Caudate nucleus (tissue), 63 donors: ENCODE measurements at places on chromosomes 3 and 15.

DNA sequence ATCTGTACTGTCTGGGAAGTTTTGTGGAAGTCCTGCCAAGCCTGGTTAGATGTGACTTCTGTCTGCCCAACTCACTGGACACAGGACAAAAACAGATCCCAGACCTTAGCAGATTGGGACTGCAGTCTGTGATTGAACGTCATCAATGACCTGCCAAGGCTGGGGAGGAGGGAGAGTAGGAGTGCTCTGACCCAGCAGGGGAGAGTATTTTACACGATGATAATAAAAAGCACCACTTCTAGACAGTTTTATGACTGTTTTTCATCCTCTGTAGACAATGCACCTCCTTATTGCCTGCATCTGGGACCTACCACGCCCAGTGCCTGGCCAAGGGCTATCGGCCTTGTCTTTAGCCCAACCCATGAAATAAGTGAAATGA is 102.3 kb upstream of the NR2E3 start:
- no peak for DNase-seq

DNA sequence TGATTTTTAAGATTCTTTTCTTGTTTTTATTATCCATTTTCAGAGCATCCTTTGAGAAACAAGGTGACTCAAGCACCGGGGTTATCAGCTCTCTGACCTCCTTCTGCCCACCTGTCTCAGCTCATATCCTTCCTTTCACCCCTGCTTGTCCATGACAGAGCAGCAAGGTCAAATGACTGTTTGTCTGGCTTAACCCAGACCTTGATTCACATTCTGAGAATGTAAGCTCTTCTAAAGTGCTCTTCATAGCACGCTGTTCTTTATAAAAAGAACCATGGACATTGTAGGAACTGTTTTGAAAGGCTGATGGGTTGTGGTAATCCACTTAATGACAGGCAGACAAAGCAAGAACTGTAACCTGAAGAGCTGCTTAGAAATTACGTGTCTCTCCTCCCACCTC is 122.5 kb downstream of the CHST2 start:
- DNase-seq = no peak

- DNase-seq = no peak
These were observed 101.4 kb upstream of the TLE3 start for GRCh38 chr15:70199124-70199482.

- no peak for DNase-seq
These were observed 397.5 kb upstream of the ATP10A start for GRCh38 chr15:26260517-26261133.

GRCh38 chr3:68173012-68173634 is 518.7 kb upstream of the SUCLG2 start:
- DNase-seq = no peak

- peak; percentile 30 for DNase-seq
These were observed 2.6 kb downstream of the GNAI2 start for GRCh38 chr3:50238549-50239026.

DNA sequence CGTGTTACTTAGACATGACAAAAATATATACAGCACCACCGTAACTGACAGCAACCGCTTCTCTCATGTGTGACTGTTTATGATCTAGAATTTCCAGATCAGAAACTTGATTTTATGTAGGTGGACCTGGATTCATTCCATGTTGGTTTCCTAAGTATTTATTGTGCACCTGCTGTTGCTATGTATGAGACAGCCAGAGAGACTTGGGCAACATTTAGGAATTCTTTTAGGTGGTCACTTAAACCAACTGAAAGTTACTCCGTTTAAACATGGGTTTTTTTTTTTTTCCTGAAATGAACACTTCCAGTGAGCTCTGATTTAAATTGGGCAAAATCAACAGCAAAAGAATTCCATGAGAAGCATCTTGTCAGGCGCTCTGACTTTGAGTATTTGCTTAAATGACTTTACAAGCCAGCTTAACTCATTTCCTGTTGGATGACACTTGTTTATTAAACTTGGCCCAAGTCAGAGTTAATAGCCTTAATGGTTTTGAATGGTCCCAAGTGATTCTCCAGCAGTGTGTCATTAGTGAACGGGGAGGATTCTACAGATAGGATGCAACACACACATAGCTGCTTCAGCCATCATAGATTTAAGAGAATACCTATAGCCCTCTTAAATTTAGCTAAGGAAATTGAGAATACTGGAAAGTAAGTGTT is 31.8 kb downstream of the MITF start:
- no peak for DNase-seq

GRCh38 chr3:22115581-22115980 is 364.6 kb upstream of the ZNF385D start:
- no peak for DNase-seq

DNA sequence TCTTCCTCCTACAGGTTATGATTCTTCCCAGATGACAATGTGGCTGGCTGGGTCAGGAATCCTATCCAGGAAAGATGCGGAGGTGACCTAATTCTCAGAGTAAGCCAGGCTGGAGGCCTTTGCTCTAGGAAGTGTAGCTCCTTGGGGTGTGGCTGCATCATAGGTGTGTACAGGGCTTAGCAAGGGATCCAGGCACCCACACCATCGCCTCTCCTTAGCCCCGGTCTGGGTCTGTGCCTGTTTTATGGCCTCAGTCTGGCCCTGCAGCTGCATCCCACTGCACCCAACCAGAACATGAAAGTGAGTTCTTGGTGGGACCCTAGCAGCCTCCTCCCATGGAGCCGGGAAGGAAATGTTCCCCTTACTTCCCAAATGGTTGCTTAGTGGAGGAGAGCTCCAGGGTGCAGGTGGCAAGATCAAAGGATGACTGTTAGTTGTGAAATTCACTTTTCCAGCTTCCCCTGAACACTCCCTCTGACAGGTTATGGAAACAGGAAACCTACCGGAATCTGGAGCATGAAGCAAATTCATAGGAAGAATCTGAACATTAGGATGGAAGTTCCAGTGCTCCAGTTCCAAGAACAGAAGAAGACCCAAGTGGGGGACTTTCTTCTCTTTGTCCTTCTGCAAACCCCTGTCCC is 2.7 kb upstream of the AMOTL2 start:
- DNase-seq = no peak

GRCh38 chr3:142777927-142778326 is 54.1 kb downstream of the TRPC1 start:
- no peak for DNase-seq

DNA sequence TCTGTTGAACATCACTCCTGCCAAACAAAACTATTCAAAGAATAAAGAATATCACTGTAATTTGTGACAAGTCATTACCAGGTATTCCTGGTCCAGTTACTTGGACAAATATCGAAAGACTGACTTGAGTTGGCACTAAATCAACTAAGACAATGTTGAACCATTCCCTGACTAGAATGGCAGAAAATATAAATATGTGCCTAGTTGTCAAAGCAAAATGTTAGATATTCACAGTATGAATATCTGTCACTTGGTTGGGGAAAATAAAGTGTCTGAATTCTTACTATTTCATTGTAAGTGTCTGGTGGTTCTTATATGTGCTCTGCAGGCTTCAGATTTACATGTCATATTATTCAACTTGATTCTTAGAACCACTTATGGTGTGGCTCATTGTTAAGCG is 470.2 kb downstream of the NAALADL2 start:
- DNase-seq = no peak

- DNase-seq = no peak
These were observed 7.4 kb downstream of the EPHA3 start for GRCh38 chr3:89114841-89115223.

DNA sequence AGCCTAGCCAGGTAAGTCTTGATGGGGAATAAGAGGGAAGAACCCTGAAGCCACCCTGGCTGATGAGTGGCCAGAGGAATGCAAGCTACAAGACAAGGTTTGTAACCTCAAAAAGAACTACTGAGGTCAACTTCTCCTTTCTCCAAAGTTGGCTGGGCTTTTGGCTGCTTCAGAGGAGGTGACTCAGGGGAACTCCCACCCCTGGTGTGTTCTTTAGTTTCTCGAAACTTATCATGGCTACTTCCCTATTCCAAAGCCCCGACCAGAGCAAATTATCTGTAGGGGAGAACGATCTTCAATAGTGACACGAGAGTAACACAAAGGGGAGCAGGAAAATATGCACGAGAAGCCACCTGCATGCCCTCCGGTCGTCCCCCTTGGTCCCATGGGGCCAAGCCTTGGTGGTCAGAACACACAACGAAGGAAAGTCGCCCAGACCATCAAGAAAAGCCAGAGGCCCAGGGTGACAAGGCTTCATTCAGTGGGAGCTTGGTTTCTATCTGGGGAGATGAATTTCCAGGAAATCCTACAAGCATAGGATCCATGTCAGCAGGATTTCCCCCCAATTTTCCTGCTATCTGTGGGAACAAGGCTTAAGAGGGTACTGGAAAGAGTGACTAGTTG is 6.5 kb upstream of the BCL2A1 start:
- no peak for DNase-seq

- DNase-seq = no peak
These were observed 1.1 kb upstream of the FBLN2 start for GRCh38 chr3:13547591-13548371.

- DNase-seq = no peak
These were observed 78.2 kb downstream of the BCHE start for GRCh38 chr3:165759041-165759440.
